ENCODE measurements at places on chromosomes 7 and 10. TPM values are rescaled to one million over a fixed set of nuclear protein-coding genes. Genes with fewer than 3 reads are reported as not detected.

CDCA7L gene
- total RNA-seq: 37.2 TPM

MYO1G gene
- total RNA-seq: under 0.01 TPM

CRYGN gene
- total RNA-seq: 0.58 TPM

XRCC2 gene
- 2.6 TPM for total RNA-seq

CADPS2 gene
- total RNA-seq: 29.1 TPM
